ENCODE measurements at places on chromosomes 5 and 9. TPM values are rescaled to one million over a fixed set of nuclear protein-coding genes. Genes with fewer than 3 reads are reported as not detected.

Gene ADAMTSL2
- total RNA-seq = not detected

Gene SHOC1
- not detected for total RNA-seq

Gene FBP2
- total RNA-seq = not detected

Gene RAB3C
- total RNA-seq = not detected

Gene NIM1K
- total RNA-seq = 0.41 TPM

Gene LCN9
- not detected for total RNA-seq

Gene NSG2
- not detected for total RNA-seq

Gene FAM153A
- 42.8 TPM for total RNA-seq
